ENCODE measurements at places on chromosomes 5 and 9.

DNA sequence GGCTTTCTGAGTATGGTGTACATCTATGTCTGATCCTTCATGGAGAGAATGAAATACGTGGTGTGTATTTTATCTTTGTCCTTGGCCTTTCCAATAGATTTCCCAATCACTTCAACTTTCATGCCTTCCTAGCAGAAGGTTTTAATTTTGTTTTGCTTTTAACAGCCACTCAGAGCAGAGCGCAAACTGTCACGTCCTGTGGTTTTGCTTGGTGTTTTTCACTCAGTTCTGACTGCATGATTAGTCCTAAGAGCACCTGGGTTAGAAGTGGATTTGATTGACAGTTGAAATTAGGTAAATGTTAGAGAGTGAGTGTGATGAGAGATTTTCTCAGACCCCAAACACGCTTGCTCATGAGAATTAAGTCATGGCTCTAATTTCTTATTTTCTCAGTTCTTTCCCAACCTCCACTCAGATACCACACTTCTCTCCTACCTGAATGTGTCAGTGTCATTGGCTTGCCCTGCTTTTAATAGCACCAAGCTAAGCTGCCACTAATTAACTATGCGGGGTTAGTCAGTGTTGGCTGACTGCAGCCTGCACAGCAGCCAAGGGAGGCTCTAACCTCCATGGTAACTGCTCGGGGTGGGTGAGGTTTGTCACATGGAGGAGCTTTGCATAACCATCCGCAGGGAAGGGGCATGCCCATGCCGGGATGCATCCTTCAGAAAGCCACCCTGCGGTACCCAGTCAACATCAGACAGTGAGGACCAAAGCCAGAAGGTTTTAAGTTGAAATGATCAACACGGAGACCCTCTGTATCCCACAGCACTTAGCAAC is 173.4 kb downstream of the NR3C1 start:
- DNase-seq, result no peak

GRCh38 chr9:15843316-15843715 is 290.5 kb downstream of the CCDC171 start:
- DNase-seq, result no peak

GRCh38 chr5:65699338-65699737 is 22.6 kb downstream of the SGTB start:
- no peak for DNase-seq

GRCh38 chr5:96114736-96115135 is 153.1 kb upstream of the ELL2 start:
- no peak for DNase-seq

DNA sequence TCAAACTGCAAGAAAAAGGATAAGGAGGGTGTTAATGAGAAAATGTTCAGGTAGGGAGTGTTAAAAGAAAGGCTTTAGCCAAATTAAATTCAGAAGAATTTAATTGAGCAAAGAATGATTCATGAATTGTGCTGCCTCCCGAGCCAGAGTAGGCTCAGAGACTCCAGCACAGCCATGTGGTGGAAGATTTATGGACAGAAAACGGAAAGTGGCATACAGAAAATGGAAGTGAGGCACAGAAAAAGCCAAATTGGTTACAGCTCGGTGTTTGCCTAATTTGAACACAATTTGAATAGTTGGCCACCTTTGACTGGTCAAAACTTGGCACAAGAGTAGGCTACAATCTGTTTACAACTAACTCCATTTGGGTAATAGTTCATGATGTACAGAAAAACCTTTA is 9.6 kb upstream of the SLC30A5 start:
- no peak for DNase-seq

GRCh38 chr5:158135682-158136179 is 276.8 kb upstream of the CLINT1 start:
- no peak for DNase-seq
